ENCODE measurements at places on chromosomes 12 and 14.
A peak's percentile ranks its signal among the peaks of the same experiment; 100 is the strongest.

- no peak for DNase-seq
Measured at GRCh38 chr12:11762723-11763326, 113.4 kb downstream of the ETV6 start.

GRCh38 chr12:51529651-51529970 lies 61.4 kb upstream of the SCN8A start:
- DNase-seq: no peak

DNA sequence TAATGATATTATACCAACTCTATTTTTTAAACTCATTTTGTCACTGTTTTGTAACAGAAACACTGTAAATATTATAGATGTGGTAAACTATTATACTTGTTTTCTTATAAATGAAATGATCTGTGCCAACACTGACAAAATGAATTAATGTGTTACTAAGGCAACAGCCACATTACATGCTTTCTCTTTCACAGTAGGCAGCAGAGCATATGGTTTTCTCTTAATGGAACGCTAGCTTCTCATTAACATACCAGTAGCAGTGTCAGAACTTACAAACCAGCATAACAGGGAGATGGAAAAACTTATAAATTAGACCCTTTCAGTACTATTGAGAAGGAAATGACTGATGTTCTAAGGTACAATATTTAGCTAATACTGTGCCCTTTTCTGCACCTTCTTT lies 398.8 kb downstream of the PRKD1 start:
- peak; percentile 38 for DNase-seq

GRCh38 chr14:105987563-105987962 lies 461.2 kb downstream of the TMEM121 start:
- DNase-seq: no peak
